Fibroblast of skin of right biceps (primary cell): ENCODE measurements at places on chromosomes 6 and 20.

DNA sequence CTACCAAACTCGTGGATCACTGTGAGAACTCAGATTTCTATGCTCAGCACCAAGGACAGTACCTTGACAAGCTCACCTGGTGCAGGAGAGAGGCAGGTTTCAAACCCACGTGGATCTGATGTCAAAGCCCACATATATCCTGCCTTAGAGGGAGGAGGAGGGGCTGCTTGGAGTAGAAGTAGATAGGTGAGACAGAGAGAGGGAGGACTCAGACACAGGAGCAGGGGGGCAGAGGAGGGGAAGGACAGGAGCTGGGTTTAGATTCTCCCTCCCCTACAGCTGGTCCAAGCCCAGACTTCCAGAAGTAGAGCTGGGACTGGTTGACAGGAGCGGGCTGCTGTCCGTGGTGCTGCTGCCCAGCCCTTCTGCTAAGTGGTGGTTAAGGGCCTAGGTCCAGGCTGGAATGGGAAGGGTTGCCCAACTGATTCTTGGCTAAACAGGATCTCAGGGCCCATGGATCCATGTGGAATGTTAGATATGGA is 77.5 kb downstream of the CDH22 start:
- DNase-seq: peak; percentile 20

GRCh38 chr20:37822141-37822601 is 80.8 kb upstream of the VSTM2L start:
- peak; percentile 94 for DNase-seq

GRCh38 chr6:71496018-71496721 is 207.6 kb downstream of the OGFRL1 start:
- peak; percentile 62 for DNase-seq

DNA sequence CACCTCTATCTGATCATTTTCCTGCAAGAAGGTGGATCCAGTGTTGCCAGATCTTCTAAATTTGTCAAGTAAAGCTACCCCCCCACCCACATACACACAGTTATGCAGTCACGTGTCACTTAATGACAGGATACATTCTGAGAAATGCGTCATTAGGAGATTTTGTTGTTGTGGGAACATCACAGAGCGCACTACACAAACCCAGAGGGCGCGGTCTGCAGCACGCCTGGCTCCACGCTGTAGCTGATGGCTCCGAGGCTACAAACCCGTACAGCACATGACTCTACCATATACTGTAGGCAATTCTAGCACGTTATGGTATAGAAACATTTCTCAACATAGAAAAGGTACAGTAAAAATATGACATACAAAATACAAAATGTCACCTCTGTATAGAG is 126.9 kb downstream of the SYCP2 start:
- no peak for DNase-seq

DNA sequence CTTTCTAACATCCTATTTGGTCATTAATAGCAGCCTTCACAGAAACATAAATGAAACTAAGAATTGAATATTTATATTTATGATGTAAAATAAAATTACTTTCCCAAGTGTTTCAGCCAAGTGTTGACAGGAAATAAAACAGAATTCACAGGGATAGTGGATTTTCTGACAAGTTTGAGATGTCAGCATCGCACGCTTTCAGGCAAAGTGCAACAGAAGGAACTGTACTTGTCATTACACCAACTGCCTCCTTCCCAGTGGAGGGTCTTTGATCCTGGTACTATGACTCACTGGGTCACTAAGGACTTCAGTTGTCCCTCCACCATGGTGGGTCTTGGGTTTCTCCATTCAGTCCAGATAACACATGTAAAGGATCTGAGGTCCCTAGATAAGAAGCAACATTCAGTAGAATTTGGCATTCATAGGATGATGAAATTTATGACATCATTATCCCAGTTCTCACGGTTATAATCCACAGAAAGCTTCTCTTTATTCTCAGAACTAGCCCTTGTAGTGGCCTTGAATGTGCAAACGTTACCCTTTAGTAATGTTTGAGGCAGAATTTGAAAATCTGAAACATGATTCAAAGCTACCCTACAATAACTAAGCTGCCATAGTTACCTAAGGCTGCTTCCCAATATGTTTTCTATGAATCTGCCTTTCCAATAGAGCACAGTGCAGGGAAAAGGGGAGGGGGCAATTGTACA is 3.8 kb upstream of the TNFAIP3 start:
- no peak for DNase-seq

DNA sequence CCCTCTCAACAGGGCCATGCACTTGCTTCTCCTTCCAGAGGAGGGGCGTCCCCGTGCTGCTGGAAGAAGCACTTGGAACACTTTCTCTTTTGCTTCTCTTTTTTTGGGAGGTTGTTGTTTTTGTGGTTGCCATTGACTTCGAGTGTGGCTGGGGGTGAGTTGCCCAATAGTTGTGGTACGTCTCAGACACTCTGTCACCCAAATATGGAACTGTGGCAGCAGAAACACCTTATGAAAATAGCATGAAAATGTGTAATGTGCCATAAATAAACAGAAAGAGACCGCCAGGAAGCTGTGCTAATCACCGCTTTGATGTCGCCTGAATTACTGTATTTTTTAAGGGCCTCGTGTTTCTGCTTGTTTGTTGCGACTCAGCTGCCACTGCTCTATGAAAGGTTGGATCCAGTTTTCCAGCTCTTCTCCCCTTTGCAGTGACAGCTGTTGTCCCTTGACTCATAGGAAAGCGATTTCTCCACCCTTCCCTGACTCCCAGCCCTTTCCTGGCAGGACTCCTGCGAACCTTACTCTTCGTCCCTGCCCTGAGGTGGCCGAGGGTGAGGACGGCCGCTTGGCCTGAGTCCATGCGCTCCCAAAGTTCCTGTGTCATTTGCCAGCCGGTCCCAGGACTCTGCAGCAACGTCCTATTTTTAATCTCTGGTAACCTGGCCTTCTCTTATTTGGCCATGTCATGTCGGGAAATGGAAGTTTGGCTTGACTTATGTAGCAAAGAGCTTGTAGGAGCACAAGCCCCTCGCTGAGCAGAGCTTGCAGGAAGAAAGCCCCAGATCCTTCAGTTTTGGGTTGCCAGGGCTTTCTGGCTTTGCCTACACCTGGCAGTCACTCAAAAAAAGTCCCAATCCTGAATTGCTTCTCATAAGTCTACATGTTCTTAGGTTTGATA is 694.6 kb downstream of the QKI start:
- peak; percentile 69 for DNase-seq

- no peak for DNase-seq
Measured at GRCh38 chr6:88760091-88760490, 203.3 kb downstream of the RNGTT start.

DNA sequence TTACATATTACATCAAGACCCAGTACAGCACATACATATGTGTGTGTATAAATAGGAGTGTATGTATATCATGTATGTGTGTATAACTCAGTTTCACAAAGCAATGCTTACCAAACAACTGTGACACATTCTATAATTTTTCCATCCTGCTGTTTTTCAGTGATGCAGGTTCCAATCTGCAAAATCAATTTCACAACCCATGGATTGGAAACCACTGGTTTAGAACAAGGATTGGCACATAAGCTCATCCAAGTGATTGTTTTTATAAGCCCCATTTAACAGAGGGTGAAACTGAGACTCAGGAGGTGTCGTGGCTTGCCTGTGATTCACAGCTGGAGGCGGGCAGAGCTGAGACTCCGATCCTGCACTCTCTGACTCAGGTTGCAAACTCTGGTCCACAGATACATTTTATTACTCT is 158.2 kb downstream of the ZMYND8 start:
- DNase-seq: peak; percentile 28

- DNase-seq: no peak
Measured at GRCh38 chr20:6768228-6769140, 998 bp downstream of the BMP2 start.

DNA sequence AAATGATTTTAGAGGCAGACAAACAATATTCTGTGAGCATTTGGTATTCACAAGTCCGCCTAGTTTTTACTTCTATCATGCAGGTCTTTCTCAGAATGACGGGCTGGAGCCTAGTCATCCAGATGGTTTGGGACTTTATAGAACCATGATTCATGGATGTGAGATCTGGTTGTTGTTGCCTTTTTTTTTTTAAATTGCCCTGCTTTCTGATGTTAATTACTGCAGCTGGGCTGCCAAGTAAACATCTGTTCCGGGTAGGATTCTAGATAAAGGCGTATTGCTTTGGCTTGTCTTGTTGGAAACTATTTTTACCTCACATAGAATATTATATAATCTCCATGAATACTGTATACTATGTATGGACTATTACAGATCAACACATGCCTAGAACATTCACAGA is 58.1 kb downstream of the RNF217 start:
- DNase-seq: no peak

DNA sequence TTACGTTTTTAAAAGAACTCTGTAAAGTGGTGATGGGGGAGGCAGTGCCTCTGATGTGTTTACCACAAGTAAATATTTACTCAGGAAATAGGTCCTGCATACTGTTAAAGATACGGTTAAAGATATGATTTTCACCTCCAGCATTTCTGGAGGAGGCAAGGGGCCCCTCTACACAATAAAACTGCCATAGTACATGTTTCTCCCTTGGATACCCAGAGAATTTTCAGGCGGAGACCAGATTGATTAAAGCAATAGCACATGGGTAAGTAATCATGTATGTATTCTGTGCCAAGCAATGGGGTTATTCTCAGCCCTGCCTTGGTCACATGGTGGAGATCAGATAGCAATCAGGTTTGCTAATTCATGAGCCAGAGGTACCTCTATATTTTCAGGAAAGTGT is 9.6 kb downstream of the RIPOR2 start:
- DNase-seq: no peak

GRCh38 chr6:110357298-110357663 is 868 bp downstream of the METTL24 start:
- DNase-seq: no peak

DNA sequence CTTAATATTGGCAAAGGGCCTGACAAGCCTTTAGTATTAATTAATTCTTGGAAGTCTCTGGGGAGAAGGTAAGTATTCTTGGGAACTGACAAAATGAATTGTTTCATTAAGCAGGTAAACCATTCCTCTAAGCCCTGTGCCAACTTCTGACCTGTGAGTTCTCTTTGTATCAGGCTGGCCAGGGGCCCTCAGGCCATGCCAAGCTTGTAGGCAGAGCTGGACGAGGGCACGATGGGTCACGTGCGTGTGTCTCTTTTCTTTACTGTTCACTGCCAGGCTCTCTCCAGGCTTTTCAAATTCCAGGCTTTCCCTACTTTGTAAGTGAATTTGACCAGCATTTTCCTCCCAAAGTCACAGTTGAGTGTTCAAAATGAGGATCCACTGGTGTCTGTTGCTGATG is 112.4 kb downstream of the NRN1 start:
- no peak for DNase-seq

DNA sequence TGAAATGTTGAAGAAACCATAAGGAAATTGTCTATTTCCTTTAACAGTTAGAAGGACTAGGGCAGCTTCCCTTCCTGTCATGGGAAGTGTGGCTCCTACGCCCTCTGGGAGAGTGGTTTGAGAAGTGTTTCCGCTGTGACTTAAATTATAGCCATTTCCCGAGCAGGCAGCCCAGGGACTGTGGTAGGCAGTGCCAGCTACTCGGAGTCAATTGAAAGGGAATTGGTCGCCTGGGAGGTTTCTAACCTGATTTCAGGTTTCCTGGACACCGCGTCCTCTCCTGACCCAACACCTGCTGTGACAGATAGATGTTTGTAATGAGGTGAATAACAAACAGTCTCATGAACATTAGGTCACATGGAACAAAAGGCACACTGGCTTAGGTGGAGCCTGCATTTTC is 256.1 kb upstream of the PLCB4 start:
- no peak for DNase-seq

DNA sequence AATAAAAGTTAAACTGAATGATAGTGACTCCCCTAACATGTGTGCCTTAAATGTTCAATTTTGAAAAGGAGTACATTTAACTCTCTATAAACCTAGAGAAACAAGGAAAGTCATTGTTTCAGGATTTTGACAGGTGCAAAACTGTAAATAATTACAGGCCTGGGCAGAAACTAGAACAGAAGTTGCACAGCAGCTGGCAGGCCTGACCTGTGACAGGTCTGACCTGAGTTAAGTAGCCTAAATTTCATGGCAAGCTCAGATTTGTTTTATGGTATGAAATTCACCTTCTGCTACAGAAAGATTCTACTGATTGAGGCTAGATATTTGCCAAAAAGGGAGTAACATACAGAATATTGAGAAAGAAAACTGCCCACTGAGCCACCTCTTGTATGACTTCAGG is 166.1 kb downstream of the CDKAL1 start:
- no peak for DNase-seq

DNA sequence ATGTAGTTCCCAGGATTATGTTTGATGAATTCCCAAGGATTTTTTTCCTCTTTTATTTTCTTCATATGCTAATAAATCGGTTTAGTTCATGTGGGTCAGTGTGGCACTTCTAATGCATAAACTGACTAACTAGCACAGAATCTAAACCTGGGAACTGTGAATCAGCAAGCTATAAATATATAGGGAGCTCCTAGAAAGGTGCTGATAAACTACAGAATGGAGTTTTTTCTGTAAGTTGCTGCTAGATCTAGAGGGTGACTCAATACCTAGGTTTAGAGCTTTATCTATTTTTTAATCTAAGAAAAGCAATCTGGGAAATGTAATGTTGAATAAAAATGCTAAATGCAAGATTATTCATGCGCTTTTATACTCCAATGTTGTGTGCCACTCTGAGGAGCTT is 118.8 kb upstream of the PTCHD4 start:
- DNase-seq: no peak

GRCh38 chr6:90103056-90103800 is 193.4 kb downstream of the BACH2 start:
- DNase-seq: no peak

GRCh38 chr20:52993076-52993475 is 20.9 kb downstream of the TSHZ2 start:
- DNase-seq: no peak

DNA sequence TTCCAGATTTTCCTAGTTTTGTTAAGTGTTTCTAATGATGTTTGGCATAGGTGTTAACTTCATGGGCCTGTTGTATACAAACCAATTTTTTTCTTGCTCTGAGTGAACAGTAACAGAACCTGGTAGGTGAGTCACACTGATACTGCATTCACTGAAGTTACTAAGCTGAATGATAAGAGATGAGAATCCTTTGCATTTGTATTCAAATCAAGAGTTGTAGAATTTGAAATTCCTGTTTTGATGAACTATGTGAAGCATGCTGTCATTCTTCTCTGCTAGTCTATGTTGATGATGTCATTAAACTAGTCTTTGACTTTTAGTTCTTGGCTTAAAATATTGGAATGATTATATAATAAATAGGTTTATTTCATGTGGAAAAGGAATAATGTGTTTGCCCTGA is 37.9 kb downstream of the PTPRA start:
- no peak for DNase-seq

- DNase-seq: peak; percentile 27
Measured at GRCh38 chr20:7189231-7189630, 421.7 kb downstream of the BMP2 start.

DNA sequence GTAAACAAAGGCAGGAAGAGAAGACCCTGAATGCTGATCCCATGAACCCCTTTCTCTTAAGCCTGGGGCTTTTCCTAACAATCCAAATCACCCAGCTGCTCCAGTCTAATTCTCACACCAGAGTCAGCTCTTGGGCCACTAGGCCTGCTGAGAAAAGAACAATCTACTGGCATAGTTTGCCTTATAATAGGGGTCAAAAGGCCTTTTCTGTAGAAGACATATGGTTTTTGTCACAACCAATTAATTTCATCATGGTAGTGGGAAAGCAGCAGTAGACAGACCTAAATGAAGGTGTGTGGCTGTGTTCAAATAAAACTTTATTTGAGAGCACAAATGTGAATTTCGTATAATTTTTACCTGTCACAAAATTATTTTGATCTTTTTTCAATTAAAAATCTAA is 994.7 kb upstream of the EPHA7 start:
- DNase-seq: no peak

GRCh38 chr20:43844778-43845614 is 69.7 kb upstream of the TOX2 start:
- peak; percentile 96 for DNase-seq
